ENCODE measurements at places on chromosomes 12 and 14.

DNA sequence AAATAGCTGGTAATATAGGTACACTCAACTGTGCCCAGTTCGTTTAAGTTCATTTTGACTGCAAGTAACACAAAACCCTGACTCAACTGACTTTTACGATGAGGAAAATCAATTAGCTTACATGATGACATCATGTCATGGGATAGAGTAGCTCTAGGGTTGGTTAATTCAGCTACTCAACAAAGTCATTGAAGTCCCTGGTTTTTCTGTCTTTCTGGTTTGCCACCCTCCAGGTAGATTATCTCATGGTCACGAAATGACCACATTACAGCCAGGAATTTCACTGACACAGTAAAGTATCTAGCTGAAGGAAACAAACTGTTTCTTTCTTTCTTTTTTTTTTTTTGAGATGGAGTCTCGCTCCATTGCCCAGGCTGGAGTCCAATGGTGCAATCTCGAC is 68.5 kb upstream of the FUT8 start:
- no peak for DNase-seq

DNA sequence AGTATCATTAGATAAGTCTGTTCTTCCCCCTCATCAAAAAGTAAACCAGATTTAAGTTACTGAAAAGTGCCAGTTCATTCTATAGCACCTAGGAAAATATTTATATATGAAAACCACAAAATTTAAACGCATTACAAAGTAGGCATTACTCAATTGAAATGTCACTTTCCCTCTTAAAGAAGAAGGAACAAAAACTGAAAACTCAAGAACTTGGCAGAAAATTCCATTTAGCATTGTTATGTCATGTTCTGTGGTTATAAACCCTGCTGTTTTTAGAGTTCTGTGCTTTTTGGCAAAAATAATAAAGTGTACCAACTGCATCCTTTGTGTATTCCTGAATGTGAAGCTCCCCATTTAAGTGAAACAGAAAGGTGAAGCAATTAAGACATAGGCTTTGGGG is 3.6 kb downstream of the FGD4 start:
- no peak for DNase-seq

GRCh38 chr14:99595034-99595433 is 9.0 kb downstream of the CCDC85C start:
- DNase-seq: no peak

GRCh38 chr12:101087920-101088319 is 122.1 kb downstream of the SLC5A8 start:
- DNase-seq: no peak

DNA sequence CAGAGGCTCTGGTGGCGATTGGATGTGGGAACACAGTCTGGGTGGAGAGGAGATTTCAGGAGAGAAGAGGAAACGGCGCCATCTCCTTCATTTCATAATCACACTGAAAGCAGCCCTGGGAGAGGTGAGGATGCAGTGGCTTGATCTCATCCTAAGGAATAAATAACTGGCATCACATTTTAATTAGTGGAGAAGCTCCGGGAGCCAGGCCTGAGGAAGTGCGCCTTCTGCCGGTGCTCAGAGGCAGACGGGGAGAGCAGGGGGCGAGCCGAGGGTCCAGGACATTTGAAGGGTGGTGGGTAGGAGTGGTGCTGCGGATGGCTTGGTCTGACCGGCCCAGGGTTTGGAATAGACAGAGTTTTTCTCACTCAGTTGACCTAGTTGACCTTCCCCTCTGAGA is 265.0 kb downstream of the CACNA1C start:
- DNase-seq: no peak

DNA sequence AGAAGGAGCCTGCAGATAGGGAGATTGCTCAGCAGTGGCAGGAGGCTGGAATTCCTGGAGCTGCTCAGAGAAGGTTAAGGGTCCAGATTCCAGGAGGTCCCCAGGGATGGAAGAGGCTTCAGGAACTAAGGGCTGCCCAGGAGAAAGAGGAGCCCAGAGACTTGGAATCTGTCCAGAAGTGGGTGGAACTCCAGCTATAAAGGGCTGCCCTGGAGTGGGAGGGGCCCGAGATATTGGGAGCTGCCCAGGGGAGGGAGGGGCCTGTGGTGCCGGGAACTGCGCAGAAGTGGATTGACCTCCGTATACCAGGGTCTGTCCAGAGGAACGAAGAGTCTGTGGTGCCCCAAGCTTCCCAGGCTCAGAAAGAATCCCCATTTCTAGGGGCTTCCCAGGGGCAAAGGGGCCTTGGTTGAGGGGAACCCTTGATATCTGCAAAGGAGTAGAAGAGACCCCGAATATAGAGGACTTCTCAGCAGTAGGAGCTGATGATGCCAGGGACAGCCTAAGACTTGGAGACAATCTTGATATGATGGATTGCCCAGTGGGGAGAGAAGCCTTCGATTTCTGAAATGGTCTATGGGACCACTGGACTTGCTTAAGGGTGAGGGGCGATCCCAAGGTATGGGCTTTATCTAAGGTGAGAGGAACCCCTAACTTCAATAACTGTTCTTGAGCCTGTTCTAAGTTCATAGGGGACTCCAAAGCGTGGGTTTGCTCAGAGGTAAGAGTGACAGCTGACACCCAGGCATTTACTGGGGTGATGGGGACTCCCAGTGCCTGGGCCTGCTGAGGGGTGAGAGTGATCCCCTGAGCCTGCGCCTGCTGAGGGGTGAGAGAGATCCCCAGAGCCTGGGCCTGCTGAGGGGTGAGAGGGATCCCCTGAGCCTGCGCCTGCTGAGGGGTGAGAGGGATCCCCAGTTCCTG is 45.0 kb downstream of the FAM186A start:
- no peak for DNase-seq

GRCh38 chr12:108441549-108441948 is 73.5 kb upstream of the FICD start:
- no peak for DNase-seq

- DNase-seq: no peak
Observed at GRCh38 chr12:120719072-120719471, 6.6 kb upstream of the ACADS start.

GRCh38 chr12:99093166-99093565 is 448.1 kb downstream of the APAF1 start:
- DNase-seq: no peak

GRCh38 chr14:99715266-99716000 is 31.3 kb downstream of the CYP46A1 start:
- no peak for DNase-seq

GRCh38 chr12:74170645-74171477 is 366.8 kb upstream of the ATXN7L3B start:
- no peak for DNase-seq

DNA sequence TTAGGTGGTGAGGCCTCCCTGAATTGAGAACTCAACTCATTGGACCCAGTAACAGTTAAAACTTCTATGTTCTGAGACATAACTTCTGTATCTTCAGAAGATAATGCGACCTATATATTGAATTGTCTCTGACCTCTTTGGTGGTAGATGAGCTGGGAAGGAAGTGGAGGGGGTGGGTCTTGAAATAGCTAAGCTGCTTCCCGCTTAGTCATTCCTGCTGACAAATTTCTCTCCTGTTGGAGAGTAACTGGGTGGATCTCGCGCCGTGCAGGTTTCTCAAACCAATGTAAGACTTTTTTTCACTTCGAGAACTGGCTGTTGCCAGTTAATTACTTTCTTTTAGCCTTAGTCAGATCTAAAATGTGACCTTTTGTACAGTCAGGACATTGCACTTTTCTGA is 100.8 kb downstream of the PPHLN1 start:
- no peak for DNase-seq

GRCh38 chr12:65795453-65795852 is 28.8 kb upstream of the HMGA2 start:
- DNase-seq: no peak

GRCh38 chr12:58095002-58095401 is 153.6 kb downstream of the ATP23 start:
- no peak for DNase-seq
